ENCODE measurements at places on chromosomes 3 and 15. TPM values are rescaled to one million over a fixed set of nuclear protein-coding genes. Genes with fewer than 3 reads are reported as not detected.

C2CD4B gene
- not detected for total RNA-seq

CP gene
- total RNA-seq, result not detected

SLC12A1 gene
- not detected for total RNA-seq

C3orf49 gene
- not detected for total RNA-seq

SH2D7 gene
- 0.31 TPM for total RNA-seq

ADAMTS9 gene
- 1.0 TPM for total RNA-seq

AVEN gene
- 77.7 TPM for total RNA-seq

CYP8B1 gene
- not detected for total RNA-seq

MOBP gene
- total RNA-seq, result not detected

SPATA12 gene
- total RNA-seq, result 0.19 TPM

GOLGA6A gene
- total RNA-seq, result not detected

ZNF385D gene
- 1.6 TPM for total RNA-seq

WDR93 gene
- total RNA-seq, result not detected

MYEF2 gene
- 9.1 TPM for total RNA-seq

SNX22 gene
- 0.16 TPM for total RNA-seq

RARRES1 gene
- total RNA-seq, result not detected

TMOD3 gene
- total RNA-seq, result 16.1 TPM

ZNF770 gene
- total RNA-seq, result 24.7 TPM

FBXO40 gene
- total RNA-seq, result 0.83 TPM

CPA3 gene
- 1.3 TPM for total RNA-seq

ALDH1A3 gene
- 0.05 TPM for total RNA-seq

UPK1B gene
- total RNA-seq, result not detected

RTP4 gene
- 0.11 TPM for total RNA-seq

ARGFX gene
- total RNA-seq, result not detected

CCDC39 gene
- not detected for total RNA-seq

ADPGK gene
- 40.1 TPM for total RNA-seq

SGO1 gene
- 0.05 TPM for total RNA-seq

GOLGA6L10 gene
- 0.16 TPM for total RNA-seq

SERPINI2 gene
- total RNA-seq, result not detected

HYAL3 gene
- 7.4 TPM for total RNA-seq

UROC1 gene
- total RNA-seq, result not detected

TNNC1 gene
- 3,730 TPM for total RNA-seq

DHX36 gene
- total RNA-seq, result 43.5 TPM

MCF2L2 gene
- total RNA-seq, result 0.64 TPM

GPR62 gene
- total RNA-seq, result not detected

MUC13 gene
- not detected for total RNA-seq

STT3B gene
- 154 TPM for total RNA-seq

GAP43 gene
- 0.16 TPM for total RNA-seq

SMAD6 gene
- 3.5 TPM for total RNA-seq

GOLGA6L7 gene
- not detected for total RNA-seq

GPR27 gene
- not detected for total RNA-seq

AGBL1 gene
- 0.21 TPM for total RNA-seq

TERC gene
- 454 TPM for total RNA-seq

MPI gene
- 334 TPM for total RNA-seq

ALDH1L1 gene
- total RNA-seq, result not detected

GABRR3 gene
- not detected for total RNA-seq

LRTM1 gene
- 0.16 TPM for total RNA-seq

FOXL2 gene
- total RNA-seq, result 3.1 TPM

SEC61A1 gene
- total RNA-seq, result 274 TPM

RNU5B-1 gene
- total RNA-seq, result not detected

RBP2 gene
- 0.78 TPM for total RNA-seq

Data from myocyte (in vitro differentiated cells).